ENCODE measurements at places on chromosomes 12 and 14.

- peak; percentile 48 for DNase-seq
Observed at GRCh38 chr12:38316391-38317129, at the start of gene ALG10B. Gene ALG10B, plus strand, starts transcription at chr12:38316774. Its CDS starts 120 bp downstream, at chr12:38316894.

DNA sequence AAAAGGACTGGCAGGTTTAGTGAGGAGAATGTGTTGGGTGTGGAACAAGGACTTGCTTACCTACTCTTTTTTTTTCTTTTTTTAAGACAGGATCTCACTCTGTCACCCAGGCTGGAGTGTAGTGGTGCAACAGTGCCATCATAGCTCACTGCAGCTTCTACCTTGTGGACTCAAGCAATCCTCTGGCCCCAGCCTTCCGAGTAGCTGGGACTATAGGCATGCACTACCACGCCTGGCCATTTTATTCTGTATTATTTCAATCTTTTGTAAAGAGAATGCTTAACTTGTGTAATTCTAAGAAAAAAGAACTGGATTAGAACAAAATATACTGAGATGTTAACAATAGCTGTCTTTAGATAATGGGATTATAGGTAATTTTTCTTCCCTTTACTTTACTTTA is 1.9 kb upstream of the VRTN start:
- no peak for DNase-seq

DNA sequence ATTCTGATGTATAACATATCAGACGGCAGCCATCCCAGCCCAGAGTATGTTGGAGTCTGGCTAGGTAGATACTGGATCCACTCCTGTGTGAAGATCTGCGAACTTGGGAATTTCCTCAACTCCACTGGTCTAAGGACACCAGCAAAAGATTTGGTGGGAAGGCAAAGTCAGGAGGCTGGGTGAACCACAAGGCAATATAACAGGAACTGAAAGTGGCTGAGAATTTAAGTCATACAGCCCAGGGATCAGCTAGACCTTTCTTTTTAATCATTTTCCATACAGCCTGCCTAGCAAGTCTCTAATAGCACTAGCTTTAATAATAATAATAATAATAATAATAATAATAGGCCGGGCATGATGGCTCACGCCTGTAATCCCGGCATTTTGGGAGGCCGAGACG is 34.8 kb downstream of the BRAP start:
- no peak for DNase-seq

GRCh38 chr14:104141621-104142091 is 3.3 kb downstream of the KIF26A start:
- no peak for DNase-seq

GRCh38 chr14:78248501-78249090 is 78.4 kb downstream of the NRXN3 start:
- no peak for DNase-seq

DNA sequence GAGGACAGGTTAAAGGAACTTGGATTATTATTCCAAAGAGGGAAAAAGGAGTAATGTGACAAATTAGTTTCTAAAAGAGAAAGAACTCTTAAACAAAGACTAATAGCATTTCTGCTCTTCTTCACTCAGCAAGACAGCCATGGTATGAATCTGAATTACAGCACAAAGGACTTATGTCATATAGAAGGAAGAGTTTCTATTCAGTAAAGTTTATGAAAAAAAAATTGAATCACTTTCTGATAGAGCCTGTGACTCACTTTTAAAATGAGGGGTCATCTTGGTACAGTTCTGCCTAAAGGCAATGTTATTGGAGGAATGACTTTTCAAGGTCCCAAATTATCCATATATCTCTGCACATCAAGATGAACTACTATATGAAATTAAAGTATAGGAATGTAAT is 101.7 kb downstream of the DUSP6 start:
- no peak for DNase-seq

DNA sequence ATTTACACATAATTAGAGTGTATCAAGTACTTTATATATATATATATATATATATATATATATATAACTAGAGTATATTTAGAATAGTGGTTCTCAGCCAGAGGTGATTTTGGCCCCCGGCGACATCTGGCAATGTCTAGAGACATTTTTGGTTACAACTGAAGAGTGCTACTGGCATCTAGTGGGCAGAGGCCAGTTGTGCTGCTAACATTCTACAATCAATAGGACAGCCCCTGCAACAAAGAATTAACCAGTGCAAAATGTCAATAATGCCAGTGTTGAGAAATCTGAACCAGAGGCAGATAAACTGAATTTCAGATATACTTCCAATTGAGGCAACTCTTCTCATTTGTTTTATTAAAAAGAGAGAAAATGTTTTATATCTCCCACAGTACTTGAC is 8.9 kb downstream of the GTF2A1 start:
- DNase-seq = no peak

- no peak for DNase-seq
Observed at GRCh38 chr14:65042731-65043372, 56.2 kb downstream of the FNTB start.

DNA sequence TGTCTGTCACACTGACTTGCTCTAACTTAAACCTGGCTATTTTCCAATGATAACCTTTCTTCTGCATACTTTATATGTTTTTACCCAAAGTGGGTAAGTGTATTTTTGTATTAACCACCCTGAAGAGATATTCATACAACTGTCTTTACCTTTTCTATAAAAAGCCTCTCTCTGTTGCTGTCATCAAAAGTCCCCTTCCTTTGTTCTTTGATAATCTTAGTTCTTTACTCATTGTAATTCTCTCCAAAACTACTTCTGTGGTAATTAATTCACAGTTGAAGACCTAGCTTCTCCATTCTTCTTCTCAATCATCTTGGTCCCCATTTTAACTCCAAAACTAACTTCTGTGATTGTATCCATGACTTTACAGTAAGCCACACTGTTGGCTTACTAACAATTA is 479.7 kb upstream of the MGAT4C start:
- no peak for DNase-seq

- DNase-seq = no peak
Observed at GRCh38 chr14:103500148-103500990, 22.3 kb downstream of the CKB start.

DNA sequence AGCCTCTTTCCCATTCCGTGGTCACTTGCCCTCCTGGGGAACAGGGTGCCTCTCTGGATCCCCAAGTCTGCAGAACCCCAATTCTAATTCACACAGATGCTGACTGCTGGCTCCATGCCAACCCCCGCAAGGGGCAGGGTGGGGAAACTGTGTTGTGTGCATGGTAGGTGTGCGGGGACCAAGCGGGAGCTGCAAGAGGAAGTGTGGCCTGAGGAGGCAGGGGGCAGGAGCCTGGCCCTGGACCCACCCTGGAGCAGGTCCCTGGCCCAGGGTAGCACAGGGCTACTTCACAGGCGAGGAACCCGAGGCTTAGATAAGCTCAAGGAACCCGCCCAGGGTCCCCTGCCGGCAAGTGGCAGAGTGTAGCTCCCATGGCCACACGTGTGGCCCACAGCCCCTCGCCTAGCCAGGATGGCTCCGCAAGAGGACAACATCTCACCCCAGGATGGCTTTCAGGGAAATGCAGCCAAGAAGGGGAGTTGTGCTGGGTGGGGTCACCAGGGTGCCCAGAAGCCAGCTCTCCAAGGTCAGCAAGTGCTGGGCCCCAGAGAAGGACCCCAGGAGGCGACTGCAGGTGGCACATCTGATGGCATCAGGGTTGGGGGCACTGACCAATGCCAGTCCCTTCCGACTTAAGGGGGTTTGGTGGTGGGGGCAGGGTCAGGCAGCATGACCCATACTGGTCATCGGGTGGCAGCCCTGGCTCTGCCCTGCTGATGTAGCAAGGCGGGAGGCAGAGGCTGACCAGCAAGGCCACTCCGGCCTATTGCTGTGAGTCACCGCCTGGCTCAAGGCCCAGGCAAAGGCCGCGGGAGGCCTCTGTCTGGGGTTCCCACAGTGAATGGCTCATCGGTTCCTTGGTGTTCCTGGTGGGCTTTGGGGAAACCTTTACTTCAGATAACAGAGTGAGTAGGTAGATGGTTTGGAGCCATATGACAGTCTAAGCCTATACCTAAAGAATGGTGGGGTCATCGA is 37.3 kb upstream of the EML1 start:
- DNase-seq = no peak

DNA sequence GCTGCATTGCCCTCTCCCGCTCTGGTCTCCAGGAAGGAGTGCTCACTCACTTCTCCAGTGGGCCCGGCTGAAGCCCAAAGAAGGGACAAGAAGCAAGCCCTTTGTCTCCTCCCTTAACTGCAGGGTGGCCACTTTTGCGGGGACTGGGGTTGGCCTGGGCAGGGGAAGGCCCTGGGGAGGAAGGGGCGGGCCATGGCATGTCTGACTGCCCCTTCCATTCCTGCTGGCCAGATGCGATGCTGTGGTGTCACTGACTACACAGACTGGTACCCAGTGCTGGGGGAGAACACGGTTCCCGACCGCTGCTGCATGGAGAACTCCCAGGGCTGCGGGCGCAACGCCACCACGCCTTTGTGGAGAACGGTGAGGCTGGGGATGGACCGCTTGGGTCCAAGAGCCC is 203.8 kb downstream of the TSPAN9 start:
- no peak for DNase-seq

DNA sequence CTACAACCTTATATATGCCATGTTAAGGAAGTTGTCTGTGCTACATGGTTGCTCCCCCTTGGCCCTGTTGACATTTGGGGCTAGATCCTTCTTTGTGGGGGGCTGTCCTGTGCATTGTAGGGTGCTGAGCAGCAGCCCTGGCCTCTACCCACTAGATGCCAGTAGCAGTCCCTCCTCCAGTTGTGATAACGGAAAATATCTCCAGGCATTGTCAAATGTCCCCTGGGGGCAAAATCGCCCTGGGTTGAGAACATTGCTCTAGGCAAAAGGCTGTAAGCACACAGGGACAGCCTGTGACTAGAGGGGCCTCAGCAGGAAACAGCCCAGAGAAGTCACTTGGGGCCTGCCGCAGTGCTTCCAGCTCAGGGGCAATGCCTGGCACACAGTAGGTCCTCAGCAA is 1100.3 kb downstream of the BCL11B start:
- no peak for DNase-seq

- no peak for DNase-seq
Observed at GRCh38 chr14:68518761-68519670, 273.9 kb downstream of the ZFP36L1 start.

- no peak for DNase-seq
Observed at GRCh38 chr12:38587594-38587993, 271.0 kb downstream of the ALG10B start.

GRCh38 chr14:35406506-35407305 is 2.2 kb upstream of the NFKBIA start:
- no peak for DNase-seq

DNA sequence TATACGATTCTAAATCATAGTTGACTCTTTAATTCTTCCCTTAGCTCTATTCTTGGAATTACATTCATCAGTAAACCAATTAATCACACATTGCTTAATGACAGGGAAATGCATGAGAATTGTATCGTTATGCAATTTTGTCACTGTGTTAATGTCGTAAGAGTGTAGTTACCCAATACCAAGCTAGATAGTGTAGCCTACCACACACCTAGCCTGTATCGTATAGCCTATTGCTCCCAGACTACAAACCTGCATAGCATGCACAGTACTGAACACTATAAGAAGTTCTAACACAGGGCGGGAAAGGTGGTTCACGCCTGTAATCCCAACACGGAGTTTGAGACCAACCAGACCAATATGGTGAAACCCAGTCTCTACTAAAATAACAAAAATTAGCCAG is 24.7 kb downstream of the HNRNPC start:
- no peak for DNase-seq

GRCh38 chr14:103142026-103142425 is 18.8 kb downstream of the TNFAIP2 start:
- DNase-seq = no peak

- no peak for DNase-seq
Observed at GRCh38 chr14:74221741-74222140, 17.5 kb upstream of the VSX2 start.
